ENCODE measurements at places on chromosomes 16 and 17. TPM values are rescaled to one million over a fixed set of nuclear protein-coding genes. Genes with fewer than 3 reads are reported as not detected.

The ACAP1 gene
- total RNA-seq, result 573 TPM

GRCh38 chr17:19303367-19303776, 59.2 kb downstream of the B9D1 start:
- no peak for DNase-seq

DNA sequence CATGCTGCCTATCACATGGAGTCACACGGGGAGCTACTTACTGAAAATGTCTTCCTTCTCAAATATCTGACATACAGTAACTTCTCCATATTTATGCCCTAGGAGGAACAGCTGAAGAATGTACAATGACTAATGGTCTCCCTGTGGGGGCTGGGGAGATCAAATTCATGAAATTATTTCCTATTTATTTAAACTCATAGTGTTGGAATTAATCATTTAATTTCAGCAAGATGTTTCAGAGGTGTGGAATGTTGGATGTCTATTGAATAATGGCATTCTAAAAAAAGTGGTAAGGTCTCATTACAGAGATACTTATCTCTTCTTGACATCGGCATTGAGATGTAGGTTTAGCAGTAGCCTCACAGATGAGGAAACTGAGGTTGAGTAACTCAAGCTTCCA, 214.3 kb upstream of the CDH11 start:
- no peak for DNase-seq

The KRT12 gene
- not detected for total RNA-seq

The MPP3 gene
- total RNA-seq, result not detected

GRCh38 chr17:56577843-56578204, 15.7 kb upstream of the NOG start:
- DNase-seq, result no peak
